ENCODE measurements at places on chromosomes 11 and 22. TPM values are rescaled to one million over a fixed set of nuclear protein-coding genes. Genes with fewer than 3 reads are reported as not detected.
A peak's percentile ranks its signal among the peaks of the same experiment; 100 is the strongest.

- DNase-seq: no peak
Measured at GRCh38 chr11:130129922-130130321, 29.7 kb upstream of the ST14 start.

DNA sequence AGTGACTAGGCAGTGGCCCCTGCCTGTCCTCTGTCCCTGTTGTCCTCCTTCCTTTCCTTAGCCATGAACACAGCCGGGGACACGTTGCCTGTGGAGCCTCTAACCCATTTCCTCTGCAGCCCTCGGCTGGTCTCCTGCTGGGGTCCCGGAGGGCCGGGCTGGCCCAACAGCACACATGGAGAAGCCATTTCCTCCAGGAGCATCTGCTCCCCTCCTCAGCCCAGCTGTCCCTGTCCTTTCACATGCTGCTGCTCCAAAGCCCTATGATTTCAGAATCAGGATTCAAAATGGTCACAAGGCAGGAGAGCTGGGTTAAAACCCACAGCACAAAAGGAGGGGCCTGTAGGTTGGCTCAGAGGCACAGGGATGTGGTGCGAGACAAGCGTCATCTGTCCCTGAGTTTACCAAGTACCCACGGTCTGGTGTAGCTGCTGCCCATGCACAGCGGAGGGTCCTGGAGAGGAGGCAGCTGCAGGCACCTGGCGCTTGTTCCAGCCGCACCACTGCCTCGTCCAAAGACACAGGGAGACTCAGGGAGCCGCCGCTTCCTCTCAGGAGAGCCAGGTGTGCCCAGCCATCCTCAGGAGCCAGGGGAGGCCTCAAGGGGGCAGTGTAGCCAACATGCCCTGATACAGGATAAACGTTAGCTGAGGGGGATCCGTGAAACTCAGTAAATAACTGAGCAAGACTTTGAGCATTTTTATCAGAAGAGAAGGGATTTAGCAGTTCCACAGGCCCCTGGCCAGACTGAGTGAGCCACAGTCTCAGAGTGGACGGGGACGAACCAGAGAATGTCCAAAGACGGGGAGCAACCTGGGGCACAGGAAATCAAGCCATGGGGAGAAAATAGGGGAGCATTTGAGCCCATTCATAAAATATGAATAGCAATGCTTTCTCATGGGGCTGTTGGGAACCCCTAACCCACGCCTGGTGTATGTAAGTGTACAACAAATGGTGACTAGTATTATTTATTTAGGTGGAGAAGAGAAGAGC, 3.9 kb upstream of the VSIG10L2 start:
- no peak for DNase-seq

GRCh38 chr22:27715106-27715505, 86.5 kb downstream of the MN1 start:
- DNase-seq: no peak

GRCh38 chr11:93100211-93100610, 97.6 kb downstream of the SLC36A4 start:
- no peak for DNase-seq

GRCh38 chr11:102799681-102800340, 1.9 kb upstream of the MMP1 start:
- no peak for DNase-seq

DNA sequence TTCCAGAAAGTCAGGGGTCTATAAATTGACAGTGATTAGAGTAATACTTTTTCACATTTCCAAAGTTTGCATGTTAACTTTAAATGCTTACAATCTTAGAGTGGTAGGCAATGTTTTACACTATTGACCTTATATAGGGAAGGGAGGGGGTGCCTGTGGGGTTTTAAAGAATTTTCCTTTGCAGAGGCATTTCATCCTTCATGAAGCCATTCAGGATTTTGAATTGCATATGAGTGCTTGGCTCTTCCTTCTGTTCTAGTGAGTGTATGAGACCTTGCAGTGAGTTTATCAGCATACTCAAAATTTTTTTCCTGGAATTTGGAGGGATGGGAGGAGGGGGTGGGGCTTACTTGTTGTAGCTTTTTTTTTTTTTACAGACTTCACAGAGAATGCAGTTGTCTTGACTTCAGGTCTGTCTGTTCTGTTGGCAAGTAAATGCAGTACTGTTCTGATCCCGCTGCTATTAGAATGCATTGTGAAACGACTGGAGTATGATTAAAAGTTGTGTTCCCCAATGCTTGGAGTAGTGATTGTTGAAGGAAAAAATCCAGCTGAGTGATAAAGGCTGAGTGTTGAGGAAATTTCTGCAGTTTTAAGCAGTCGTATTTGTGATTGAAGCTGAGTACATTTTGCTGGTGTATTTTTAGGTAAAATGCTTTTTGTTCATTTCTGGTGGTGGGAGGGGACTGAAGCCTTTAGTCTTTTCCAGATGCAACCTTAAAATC, 5.3 kb downstream of the MALAT1 start:
- no peak for DNase-seq

- no peak for DNase-seq
Measured at GRCh38 chr11:16778876-16779275, 40.4 kb downstream of the C11orf58 start.

GRCh38 chr11:128821556-128821955, 45.5 kb downstream of the KCNJ1 start:
- no peak for DNase-seq

- no peak for DNase-seq
Measured at GRCh38 chr11:130725421-130726233, 190.7 kb downstream of the SNX19 start.

- DNase-seq: peak; percentile 92
Measured at GRCh38 chr22:25067851-25068421, 115.4 kb downstream of the KIAA1671 start.

DNA sequence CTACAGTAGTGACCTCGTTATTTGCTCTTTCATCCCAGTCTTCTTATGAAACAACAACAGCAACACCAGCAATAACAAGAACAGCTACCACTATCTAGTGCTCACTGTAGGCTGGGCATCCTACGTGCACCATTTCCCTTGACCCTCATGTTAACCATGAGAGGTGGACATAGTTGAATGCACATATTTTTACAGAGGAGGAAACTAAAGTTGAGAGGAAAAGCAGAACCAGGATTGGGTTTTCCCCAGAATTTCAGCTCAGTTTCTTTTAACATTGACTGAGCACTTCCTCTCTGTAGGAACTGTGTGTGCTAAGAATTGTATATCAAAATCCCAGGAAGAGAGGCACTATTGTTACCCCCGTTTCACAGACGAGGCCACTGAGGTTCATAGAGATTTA, 39.4 kb upstream of the TSPAN18 start:
- DNase-seq: no peak

GRCh38 chr11:76655501-76656049, 15.0 kb downstream of the LRRC32 start:
- no peak for DNase-seq

- DNase-seq: no peak
Measured at GRCh38 chr11:119783466-119784400, 54.7 kb upstream of the NECTIN1 start.

DNA sequence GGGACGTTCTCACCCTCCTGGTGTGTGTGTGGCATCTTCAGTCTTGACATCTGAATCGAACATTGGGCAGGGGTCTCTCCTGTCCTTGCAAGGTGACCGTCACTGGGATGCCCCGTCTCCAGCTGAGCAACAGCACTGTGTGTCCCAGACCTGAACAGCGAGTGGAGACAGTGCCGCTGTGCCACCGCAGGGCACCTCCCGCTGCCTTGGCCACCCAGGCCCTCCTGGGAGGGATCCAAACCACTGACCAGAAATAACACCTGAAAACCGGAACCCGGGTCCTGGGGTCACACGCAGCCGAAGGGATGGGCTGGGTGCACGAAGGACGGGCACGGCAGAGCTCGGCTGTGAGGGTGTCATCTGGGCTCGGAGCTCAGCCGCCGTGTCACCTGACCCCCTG, 102.2 kb downstream of the BRD1 start:
- no peak for DNase-seq

GRCh38 chr11:57387289-57388030, 3.0 kb downstream of the PRG2 start:
- no peak for DNase-seq

DNA sequence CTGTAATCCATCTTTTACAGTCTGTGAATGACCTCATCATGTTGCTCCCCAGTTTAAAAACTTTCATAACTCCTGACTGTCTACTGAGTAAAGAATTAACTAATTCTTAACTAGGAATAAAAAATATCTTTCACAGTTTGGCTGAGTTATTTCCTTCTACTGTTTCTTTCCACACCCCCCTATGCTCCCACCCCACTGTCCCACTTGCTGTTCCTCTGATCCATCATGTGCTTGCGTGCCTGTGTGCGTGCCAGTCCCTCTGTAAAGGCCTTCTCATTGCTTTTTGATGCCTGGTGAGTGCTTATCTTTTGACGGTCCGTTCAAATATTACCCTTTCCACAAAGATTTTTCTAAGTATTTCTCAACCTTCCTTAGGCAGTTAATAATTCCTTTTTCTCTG, 55.6 kb downstream of the ATG16L2 start:
- DNase-seq: no peak

DNA sequence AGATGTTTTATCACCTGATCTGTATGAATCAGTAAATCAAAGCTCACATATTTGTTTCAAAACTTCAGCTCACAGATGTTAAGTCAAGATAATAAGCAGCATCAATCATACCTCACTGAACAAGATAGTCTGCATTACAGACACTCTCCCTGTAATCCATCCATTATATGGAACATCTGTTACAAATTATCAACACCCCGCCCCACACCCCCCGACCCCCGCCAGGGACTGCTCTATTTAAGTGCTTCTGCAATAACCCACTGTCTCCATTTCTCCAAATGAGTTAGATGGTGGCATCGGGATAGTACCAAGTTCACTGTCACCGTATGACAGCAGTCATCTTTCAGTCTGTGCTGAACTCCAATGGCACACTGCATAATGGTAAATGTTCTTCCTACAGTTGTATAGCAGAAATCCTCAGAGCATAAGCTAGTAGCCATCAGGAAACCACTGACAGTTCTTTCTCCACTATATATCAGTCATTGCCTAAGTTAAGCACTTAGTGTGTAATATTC, 447.0 kb upstream of the ARHGAP42 start:
- no peak for DNase-seq

GRCh38 chr22:19866665-19867009, 12.0 kb upstream of the GNB1L start:
- no peak for DNase-seq

DNA sequence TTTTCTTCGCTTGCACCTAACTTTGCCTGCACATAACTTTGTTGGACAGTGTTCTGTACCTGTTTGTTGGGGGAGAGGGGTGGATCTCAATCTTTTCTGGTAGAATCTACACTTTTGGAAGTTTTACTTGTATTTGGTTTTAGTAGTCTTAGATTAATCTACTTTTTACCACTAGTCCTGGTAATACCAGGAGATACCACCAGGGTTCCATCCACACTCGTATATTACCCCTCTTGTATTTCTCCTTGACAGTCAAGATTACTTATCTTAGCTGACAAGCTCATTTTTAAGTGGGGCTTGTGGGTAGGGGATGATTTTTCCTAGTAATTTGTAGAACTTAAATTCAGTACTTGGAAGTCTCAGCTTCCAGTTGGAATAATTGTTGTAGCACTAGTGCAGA, 37.3 kb upstream of the TECTA start:
- DNase-seq: no peak

DNA sequence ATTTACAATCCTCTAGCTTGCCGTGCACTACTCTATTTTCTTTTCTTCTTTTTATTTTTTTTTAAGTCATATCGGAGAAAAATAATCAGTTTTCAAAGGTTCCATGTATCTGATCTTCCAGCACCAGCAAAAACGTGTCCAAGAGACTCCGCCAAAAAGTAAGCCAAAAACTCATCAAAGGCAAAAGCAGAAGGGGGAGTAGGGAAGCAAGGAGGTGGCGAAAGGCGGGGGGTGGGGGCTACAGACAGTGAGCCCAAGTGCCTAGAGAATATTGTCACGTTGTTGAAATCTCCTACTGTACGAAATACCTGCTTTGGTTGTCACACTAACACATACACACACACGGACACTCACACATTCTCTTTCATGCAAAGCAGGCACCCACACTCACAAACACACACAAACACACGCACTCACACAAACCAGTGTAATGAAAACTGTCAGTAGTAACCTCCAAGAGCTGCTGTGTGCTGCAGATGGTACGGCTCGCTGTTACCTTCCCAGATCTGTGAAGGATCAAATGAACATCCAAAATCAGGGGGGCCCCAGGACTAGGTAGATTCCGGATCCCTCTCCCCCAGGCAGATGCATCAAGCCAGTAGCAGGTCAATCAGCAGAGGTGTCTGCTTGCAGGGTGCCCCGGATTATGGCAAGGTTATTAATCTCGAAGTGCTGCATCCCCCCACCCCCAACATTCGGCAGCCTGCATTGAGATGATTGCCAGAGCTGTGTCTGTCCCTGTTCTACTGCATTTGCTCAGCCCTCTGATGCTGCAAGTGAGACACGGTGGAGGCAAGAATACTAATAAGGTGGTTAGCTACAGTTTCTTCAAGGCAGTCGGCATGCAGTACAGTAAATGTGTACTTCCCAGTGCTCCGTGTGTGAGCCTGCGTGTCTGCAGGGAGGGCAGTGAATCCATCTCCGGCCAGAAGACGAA, at the start of gene LRRC4C:
Gene LRRC4C (minus strand): TSS at position 188 of the 937 bp plus-strand sequence.
- DNase-seq: no peak

DNA sequence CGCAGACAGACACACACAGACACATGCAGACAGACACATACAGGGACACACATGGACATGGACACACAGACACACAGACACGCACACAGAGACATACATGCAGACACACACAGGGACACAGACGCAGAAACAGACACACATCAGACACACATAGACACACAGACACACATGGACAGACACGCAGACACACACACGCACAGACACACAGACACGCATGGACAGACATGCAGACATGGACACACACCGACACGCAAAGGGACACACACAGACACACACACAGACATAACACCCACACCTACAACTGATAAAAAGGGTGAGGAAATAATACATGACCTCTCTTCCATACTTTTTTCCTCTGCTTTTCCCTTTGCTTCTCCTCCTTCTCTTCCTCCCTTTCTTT, 146.2 kb downstream of the HIPK3 start:
- DNase-seq: no peak

The IGLL1 gene
- not detected for total RNA-seq

The MMP27 gene
- total RNA-seq: not detected

The HORMAD2 gene
- not detected for total RNA-seq

The NTM gene
- not detected for total RNA-seq

The OR52D1 gene
- not detected for total RNA-seq

The KDM4D gene
- total RNA-seq: 1.8 TPM

The SCARF2 gene
- 0.31 TPM for total RNA-seq

Measured in CD8-positive, alpha-beta memory T cell (primary cell).